Stimulated activated naive CD8-positive, alpha-beta T cell treated with anti-CD3 and anti-CD28 coated beads, Interleukin-15, Interleukin-2, amounts not matched to agents 100 U/mL and 50 U/mL, for 24 hours (primary cell): ENCODE measurements at places on chromosomes 13 and 19.

DNA sequence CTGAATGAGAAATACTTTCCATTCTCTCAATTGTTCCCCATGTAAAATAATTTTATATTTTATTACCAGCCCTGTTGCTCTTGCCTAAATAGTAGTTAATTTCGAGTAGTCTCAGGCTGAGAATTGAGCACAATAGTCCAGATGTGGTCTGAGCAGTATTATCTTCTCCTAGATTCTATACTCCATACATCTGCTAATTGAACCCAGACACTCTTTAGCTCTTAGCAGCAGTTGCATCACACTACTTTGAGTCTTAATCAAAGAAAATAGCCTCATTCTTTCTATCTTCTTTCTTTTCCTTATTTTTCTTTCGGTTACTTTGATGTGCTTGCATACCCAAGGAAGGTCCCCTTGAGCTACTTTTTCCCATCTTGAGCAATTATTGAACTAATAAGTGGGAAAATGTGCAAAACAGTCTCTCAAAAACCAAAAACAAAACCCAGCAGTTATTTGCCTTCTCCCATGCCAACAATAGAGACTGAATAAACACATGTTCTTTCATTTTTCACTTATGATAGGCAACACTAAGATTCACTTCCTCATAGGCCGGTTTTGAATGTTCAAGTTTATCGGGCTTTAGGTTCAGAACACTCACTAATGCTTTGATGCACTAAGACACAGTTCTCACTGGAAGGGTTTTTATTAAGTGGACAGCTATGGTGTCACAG, 204.5 kb downstream of the POU4F1 start:
- no peak for DNase-seq

DNA sequence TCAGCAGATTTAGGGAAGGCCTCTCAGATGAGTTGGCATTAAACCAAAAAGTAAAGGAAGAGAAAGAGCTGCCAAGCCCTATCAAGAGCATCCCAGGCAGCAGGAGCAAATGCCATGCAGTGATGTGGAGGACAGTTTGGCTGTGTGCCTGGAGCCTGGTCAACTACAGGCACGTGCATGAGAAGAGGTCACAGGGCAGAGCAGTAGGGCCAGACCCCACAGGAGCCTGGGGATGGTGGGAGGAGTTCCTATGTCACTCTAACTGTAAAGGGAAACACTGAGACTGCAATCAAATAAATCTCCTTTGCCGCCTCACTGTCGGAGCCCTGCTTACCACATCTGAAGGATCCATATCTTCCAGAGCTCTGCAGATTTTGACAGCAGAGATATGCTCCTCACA, 240.5 kb downstream of the ENOX1 start:
- no peak for DNase-seq

DNA sequence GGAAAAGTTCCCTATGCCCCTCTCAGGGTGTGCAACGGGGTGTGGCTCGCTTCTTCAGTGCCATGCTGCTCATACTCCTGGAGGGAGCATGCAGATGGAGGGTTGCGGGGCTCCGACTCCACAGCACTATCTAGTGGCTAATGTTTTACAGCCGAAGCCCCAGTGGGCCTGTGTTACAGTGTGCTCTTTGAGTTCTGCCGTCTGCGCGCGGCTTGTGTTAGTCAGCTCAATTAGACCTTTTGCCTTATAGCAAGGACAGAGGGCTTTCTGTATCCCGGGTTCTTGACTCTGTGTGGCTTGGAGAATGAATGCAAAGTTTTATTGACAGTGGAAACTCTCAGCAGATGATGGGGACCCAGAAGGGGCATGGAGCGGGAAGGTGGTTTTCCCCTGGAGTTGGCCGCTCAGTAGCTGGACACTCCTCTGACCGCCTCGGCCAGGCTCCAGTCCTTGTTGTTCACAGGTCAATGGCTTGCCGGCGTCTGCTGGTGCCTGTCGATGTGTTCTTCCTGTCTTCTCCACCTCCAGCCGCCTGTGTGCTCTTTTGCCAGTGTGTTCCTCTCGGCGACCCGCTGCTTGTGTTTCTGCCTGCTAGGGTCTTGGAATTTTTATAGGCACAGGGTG, 383.4 kb downstream of the LMO7 start:
- no peak for DNase-seq

DNA sequence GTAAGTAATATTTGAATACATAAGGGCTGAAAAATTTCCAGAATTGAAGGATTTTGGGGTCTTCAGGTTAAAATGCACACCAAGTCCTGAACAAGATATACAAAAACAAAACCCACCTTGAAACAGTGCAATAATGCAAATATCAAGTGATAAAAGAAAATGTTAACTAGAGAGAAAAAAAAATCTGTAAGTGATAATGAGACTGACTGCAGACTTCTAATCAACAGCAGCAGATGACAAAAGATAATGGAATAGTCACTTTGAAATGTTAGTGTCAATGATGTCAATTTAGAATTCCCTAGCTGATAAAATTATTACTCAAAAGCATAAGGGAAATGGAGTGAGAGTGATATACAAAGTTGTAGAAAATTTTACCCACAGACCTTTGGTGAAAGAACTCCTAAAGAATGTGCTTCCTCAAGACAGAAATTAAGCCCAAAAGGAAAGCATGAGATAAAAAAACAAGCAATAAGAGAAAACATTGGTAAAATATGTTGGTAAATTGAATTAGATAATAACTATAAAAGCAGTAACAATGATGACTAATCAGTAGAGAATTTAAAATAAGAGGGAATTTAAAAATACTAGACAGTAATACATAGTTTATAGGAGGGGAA, 12.4 kb upstream of the DGKH start:
- no peak for DNase-seq

DNA sequence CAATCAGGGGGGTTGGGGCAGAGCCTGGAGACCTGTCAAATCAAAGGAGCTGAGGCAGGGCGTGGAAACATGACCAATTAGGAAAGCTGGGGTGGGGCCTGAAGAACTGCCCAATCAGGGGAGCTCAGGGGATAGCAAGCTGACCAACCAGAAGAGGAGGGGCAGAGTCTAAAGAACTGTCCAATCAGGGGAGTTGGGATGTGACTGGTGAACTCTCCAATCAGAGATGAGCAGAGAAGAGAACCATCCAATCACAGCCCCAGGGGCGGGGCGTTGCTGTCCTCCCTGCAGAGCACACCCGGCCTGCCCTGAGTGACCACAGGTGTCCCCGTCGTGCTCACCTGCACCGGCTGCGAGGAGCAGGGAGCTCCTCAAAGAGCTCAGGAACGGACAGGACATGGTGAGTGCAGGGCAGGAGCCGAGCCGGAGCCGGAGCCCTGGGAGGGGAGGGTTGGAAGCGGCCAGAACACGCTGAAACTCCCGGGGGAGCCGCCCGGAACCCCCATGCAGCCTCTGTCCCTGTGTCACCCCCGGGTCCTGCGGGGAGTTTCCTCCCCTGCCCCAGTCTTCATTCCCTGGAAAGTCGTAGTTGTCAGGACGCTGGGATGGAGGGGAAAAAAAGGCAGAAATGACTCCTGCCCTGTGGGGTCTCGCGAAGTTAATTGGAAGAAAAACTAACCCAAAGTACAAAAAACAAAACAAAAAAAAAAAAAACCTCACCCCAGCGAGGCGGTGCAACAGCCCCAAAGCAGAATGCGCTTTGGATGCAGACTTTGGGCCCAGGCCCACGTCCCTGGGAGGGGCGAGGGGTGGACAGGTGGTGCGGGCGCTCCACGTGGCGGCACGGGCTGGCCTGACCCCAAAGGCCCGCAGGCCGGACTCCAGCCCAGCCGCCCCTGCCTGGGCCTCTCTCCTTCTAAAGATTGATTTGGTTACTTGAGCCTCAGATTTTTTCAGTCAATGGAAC, at the start of gene ZNF556:
Gene ZNF556, plus strand, starts transcription at position 311 of the 967 bp plus-strand sequence. Its CDS starts 87 bp downstream, at position 398.
- no peak for DNase-seq

- DNase-seq: peak; percentile 80
Observed at GRCh38 chr19:43464134-43464775, 1.2 kb downstream of the LYPD3 start.

- DNase-seq: no peak
Observed at GRCh38 chr13:78620936-78621470, 17.7 kb upstream of the POU4F1 start.

DNA sequence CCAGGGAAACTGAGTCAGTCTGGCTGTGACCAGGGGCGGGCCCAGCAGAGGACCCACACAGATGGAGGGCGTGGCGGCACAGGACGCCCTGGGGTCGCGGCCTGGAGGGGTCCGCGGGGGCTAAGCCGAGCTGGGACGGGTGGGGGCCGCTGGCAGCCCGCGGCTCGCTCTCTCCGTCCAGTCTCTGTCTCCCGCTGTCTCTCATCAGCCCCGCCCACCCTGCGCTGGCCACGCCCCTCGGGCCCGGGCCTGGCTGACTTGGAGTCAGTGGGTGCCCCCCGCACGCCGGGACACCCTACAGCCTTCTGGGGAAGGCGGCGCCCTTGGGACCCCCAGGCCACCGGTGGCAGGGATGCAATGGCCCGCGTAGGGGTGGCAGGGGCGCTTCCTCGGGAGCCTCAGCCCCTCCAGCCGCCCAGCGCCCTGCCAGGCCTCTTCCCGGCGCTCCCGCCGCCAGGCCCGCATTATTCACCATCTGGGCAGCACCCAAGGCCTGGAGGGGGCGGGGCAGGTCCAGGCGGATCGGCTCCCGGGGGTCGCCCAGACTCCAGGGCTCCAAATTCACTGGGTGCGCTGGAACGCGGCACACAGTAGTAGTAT, at the start of gene TBXA2R:
Gene TBXA2R, minus strand, starts transcription at position 186 of the 600 bp plus-strand sequence. CDS start 6,241 bp downstream, outside the sequence.
- peak; percentile 86 for DNase-seq

DNA sequence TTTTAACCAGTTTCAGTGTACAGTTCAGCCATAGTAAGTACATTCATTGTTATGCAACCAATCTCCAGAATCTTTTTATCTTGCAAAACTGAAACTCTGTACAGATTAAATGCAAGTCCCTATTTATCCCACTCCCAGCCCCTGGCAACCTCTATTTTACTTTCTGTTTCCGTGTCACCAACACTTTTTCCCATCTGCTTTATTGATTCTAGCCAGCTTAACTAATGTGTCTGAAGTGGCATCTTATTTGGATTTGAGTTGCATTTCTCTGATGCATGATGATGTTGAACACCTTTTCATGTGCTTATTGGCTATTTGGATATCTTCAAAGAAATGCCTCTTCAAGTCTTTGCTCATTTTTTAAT, 18.9 kb downstream of the SPATA13 start:
- DNase-seq: no peak

- DNase-seq: no peak
Observed at GRCh38 chr13:110270507-110270906, 36.5 kb downstream of the COL4A1 start.

- no peak for DNase-seq
Observed at GRCh38 chr13:75224053-75224742, 257.8 kb downstream of the TBC1D4 start.

GRCh38 chr13:85700906-85701305, 98.3 kb downstream of the SLITRK6 start:
- DNase-seq: no peak

GRCh38 chr19:50962245-50962644, 7.1 kb downstream of the KLK6 start:
- no peak for DNase-seq

- no peak for DNase-seq
Observed at GRCh38 chr19:55464662-55465054, at the start of gene C19orf85. Gene C19orf85, minus strand, starts transcription at chr19:55464751. Its CDS starts 197 bp downstream, at chr19:55464554.

DNA sequence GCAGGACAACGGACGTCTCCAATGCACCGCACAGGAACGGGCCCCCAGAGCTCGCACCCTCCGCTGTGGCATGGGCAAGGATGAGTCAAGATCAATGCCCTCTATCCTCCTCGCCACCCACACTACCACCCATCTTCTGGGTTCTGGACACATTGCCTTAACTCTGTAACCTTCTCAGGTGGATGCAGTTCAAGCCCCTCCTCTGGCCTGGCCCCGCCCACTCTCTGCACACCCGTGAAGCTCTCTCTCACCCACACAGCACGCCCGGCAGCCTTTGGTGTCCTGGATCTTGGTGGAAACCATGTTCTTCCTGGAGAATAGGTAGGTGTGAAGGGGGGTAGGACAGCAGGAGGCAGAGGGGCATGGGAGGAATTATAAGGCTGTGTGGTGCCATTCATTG, 20.7 kb downstream of the MAP4K1 start:
- DNase-seq: no peak

GRCh38 chr19:31947436-31948115, 397.8 kb upstream of the ZNF507 start:
- DNase-seq: no peak

- DNase-seq: no peak
Observed at GRCh38 chr13:95236774-95237173, 64.5 kb downstream of the ABCC4 start.

DNA sequence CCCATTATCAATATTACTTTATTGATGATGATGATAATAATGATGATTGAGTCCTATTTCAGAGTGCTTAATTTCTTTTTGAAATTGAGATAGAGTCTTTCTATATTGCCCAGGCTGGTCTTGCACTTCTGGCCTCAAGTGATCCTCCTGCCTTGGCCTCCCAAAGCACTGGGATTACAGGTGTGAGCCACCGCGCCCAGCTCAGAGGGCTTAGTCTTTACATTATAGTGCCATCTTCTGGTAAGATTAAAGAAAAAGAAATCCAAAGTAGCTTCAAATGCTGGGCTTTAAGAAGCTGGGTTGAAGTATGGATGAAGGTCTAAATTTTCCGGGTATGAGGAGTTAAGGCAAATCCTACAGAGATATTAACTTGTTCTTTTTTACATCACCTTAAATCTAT, 3.4 kb upstream of the ZNF333 start:
- peak; percentile 48 for DNase-seq

DNA sequence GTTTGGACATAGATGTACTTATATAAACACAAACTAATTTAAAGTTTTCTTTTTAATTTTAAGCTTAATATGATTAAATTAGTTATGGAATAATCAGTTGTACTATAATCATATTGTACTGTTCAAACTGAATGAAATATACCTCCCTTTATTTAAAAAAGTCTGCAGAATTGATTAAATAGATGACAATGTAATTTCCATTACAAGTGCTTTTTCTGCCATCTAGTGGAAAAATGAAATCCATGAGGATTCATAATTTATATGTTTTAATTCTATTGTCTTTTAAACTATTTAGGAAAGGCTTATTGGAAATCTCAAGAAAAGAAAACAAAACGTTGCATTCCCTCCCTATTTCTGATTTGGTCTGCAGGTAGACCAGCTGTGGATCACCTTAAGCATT, 30.9 kb downstream of the MZT1 start:
- no peak for DNase-seq

- DNase-seq: no peak
Observed at GRCh38 chr13:31418186-31418585, 218.4 kb downstream of the B3GLCT start.

- peak; percentile 65 for DNase-seq
Observed at GRCh38 chr13:31424130-31424729, 224.5 kb downstream of the B3GLCT start.

DNA sequence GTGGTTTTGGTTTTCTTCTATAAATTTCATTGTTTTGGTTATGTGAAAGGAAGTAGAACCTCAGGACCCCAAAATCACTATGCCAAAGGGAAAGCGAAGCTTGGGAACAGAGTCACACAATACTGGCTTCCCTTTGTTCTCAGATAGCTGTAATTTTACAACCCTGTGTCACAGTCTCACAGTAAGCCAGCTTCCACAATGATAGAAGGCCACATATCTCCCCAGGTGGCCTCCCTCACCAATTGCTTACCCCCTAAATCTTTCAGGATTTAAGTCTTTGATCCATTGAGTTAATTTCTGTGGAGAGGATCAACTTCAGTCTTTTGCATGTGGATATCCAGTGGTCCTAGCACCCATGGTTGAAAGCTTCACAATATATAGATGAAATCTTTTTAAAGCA, 58.7 kb downstream of the SLC15A1 start:
- DNase-seq: no peak
